T-helper 2 cell (primary cell): ENCODE measurements at places on chromosomes 2 and 18.

DNA sequence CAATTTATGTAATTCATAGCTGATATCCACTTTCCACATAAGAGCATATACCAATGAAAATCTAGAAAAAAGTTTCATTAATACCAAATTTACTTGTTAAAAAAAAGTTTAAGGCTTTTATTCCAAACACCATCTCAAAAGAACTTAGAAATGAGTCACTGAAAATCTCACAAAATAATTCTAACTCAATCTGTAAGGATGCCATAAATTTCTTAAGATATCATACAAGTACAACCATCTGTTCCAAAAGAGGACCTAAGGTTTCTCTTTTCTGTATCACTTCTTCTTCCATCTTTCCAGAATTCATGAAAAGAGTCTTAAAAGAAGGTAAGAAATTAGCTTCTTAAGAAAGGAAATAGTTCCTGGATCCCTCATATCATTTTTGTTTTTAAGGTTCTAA, 60.4 kb downstream of the TRIP12 start:
- no peak for DNase-seq

DNA sequence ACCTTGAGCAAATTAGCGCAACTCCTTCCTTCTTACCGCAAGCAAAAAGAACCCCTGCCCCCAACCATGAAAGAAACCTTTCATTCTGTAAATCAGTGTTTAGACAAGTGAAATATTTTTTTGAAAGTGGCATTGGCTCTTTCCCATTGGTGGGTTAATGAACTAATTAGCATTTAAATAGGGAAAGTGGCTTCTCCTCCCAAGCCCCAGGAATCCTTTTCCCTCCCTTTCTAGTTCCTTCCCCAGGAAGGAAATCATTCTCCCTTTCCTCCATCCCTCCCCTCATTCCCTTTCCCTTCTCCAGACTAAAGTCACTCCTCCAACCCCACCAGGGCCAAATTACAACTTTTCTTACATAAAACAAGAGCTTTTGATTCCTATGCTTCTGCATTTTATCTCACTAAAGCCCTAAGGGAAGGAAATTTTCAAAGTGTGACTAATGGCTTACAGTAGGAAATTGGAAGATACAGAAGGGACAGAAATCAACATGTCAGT, 22.9 kb upstream of the TYMS start:
- DNase-seq: no peak

DNA sequence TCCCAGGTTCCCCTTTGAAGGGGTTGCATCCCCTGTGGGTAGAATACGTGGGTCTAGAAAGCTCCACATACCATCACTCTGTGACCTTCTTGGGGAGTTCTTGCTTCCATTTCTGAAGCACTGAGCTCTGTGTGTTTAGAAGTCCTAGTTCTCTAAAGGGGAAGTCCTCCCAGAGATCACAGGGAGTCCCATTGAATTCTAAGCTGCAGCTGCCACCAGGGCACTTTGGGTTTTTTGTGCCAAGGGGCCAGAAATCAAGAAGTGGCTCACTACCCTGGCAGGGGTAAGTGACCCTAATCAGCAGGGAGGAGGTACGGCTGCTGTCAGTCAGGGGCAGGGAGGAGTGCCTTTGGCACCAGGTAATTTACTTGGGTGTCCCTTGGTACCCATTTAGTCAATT, 70.9 kb downstream of the EHD3 start:
- no peak for DNase-seq

GRCh38 chr2:191614759-191615158, 63.2 kb upstream of the NABP1 start:
- DNase-seq: no peak

GRCh38 chr2:101921319-101921952, 70.3 kb upstream of the IL1R2 start:
- no peak for DNase-seq

GRCh38 chr2:71004857-71005256, 10.2 kb upstream of the TEX261 start:
- DNase-seq: no peak

DNA sequence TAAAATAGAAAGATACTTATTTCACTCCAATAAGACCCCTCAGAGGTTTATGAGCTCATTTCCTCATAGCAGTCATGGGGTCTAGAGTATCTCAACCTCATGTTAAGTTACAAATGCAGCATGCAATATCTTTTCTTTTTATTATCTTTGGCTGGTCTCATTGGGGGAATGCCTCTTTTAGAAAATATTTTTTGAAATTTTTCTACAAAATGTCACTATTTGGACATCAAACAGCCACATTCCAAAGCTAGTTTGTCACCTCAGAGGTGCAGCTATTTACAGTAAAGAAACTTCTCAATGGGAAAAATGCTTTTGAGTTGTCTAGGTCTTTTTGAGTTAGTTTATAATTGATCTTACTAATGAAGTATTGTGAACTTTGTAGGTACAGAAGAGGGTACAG, 370.7 kb upstream of the LRATD1 start:
- no peak for DNase-seq

GRCh38 chr2:21656330-21657075, 532.7 kb downstream of the TDRD15 start:
- DNase-seq: no peak

DNA sequence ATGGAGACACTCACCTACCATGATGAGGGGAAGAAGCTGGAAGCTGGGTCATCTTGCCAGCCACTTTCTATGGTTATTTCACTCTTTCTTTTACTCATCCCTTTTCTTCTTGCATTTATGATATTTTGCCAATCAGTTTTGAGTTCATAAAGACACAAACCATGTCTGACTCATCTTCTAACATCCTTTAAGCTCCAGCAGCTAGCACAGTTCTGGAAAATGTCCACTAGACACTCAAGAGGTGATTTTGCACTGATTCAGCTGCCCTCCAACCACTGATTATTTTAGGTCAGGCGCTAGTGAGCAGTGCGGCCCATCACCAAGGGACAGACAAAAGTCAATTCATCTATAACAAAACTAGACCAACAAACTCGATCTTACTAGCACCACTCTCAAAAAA, 537.1 kb upstream of the ID2 start:
- DNase-seq: no peak

GRCh38 chr18:2874765-2875164, 28.0 kb downstream of the EMILIN2 start:
- DNase-seq: no peak

DNA sequence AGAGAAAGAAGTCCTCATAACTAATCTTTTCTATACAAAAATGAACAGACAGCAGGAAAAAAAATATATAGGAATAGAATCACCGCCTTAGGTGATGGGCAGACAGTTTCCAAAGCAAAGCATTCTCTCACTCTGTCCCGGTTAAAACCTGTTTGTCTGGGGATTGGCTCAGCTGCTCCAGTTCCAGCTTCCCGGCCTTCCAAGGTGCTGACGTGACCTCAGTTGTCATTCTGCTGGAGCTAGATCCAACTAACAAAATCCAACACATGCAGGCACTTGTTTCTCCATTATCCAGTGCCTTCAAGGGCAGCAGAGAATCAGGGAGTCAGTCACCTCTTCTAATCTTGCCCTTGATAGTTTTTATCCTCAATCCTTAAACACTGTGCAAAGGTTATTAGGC, 52.8 kb downstream of the IKZF2 start:
- DNase-seq: no peak

- no peak for DNase-seq
These were observed 69.0 kb downstream of the ANKRD44 start for GRCh38 chr2:197241596-197241995.

DNA sequence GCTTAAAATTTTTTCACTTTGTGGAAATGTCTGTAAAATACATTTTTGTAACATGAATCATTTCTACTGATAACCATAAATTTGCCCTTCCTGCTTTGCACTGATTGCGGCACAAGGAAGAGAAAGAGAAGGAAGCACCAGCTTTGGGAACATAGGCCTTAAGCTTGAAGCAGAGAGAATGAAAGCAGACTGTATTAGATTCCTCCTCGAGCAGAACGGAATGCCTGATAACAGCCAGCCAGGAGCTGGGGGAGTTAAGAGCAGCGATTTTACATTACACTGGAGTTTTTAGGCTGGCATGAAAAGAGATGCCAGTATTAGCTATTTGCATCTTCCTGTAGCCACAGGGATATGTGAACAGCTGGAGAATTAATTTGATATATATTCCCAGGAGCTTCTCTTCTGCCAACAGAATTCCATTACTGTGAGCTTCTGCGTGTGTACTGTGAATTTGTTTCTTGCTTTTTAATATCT, 33.5 kb downstream of the CRIM1 start:
- no peak for DNase-seq

DNA sequence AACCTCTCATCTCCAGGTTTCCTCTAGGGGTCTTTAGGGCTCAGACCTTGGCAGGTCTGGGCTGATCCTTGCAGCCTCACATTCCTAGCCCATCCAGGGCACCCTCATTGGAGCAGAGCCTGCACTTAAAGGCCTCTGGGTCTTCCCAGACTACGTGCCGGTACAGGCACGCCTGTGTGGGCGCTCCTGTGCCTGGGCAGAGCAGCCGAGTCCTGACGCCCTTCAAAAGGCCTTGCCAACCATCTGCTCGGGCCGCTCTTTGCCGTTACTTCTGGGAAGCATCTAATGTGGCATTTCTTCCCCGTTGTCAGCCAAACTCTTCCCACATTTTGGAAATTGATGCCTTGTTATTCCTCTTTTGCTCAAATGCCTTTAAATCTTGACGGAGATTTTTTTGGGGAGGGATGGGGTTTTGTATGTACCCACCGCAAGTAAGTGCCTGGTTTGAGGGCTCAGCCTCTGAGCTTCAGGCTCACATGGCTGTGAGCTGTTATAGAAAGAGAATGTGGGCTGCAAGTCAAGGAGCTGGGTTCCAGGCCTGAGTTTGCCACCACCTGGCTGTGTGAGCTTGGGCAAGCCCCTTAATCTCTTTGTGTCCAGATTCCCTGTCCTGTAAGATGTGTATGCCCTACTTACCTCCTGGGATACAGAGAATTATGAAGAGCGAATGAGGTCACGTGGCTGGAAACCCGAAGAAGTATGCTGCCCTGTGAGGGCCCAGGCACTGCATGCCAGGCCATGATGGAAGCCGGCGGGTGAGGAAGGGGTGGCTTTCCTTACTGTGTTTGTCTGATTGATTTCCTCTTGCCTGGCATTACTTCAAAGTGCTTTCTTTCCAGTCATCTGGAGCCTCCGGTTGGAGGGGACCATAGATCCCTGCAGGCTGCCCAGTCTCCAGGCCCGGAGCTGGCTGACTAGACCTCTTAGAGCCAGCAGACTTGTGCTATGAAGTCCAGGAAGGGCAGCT, 20.6 kb downstream of the EHD3 start:
- DNase-seq: no peak
